Activated CD8-positive, alpha-beta memory T cell treated with anti-CD3 and anti-CD28 coated beads, Interleukin-2, amount 10 ng/mL, durations not matched to agents 7 days and 5 days (primary cell): ENCODE measurements at places on chromosomes 4 and X. TPM values are rescaled to one million over a fixed set of nuclear protein-coding genes. Genes with fewer than 3 reads are reported as not detected.

The EDNRA gene
- not detected for total RNA-seq

The REELD1 gene
- 0.45 TPM for total RNA-seq

The ZNF732 gene
- not detected for total RNA-seq

The DUSP9 gene
- total RNA-seq: not detected

The NUDT10 gene
- total RNA-seq: 0.70 TPM

The WWC2 gene
- 0.20 TPM for total RNA-seq

The MAGED4 gene
- 0.32 TPM for total RNA-seq

GRCh38 chr4:147461161-147461560 lies 19.7 kb upstream of the EDNRA start:
- H3K4me3 ChIP-seq: no peak overlapping the region
- H3K4me1 ChIP-seq: no peaks in the 10 kb centered on the region
- no peaks in the 10 kb centered on the region for H3K27me3 ChIP-seq

- no peak for DNase-seq
- peaks cover 4% of the 10 kb centered on the region for H3K36me3 ChIP-seq
- peaks cover 65% of the 10 kb centered on the region for H3K27me3 ChIP-seq
- no peak overlapping the region for H3K4me3 ChIP-seq
Measured at GRCh38 chr4:84479663-84480062, 19.4 kb downstream of the NKX6-1 start.

GRCh38 chr4:168800926-168801325 lies 209.1 kb downstream of the CBR4 start:
- no peaks in the 10 kb centered on the region for H3K4me1 ChIP-seq
- no peak overlapping the region for H3K27ac ChIP-seq
- H3K4me3 ChIP-seq: no peak overlapping the region
- no peaks in the 10 kb centered on the region for H3K36me3 ChIP-seq
- peaks cover 7% of the 10 kb centered on the region for H3K27me3 ChIP-seq

GRCh38 chr4:174281901-174282300 lies 1.6 kb downstream of the FBXO8 start:
- H3K36me3 ChIP-seq: peaks cover 23% of the 10 kb centered on the region
- no peaks in the 10 kb centered on the region for H3K27me3 ChIP-seq
- H3K4me1 ChIP-seq: peaks cover 53% of the 10 kb centered on the region
- DNase-seq: no peak

GRCh38 chr4:184096561-184097240 lies 121.0 kb downstream of the ENPP6 start:
- H3K27ac ChIP-seq: no peak overlapping the region
- peaks cover 19% of the 10 kb centered on the region for H3K27me3 ChIP-seq
- peak overlapping the region; percentile 44 for H3K4me3 ChIP-seq
- DNase-seq: no peak

- H3K27me3 ChIP-seq: no peaks in the 10 kb centered on the region
- no peak for DNase-seq
- H3K36me3 ChIP-seq: peaks cover 22% of the 10 kb centered on the region
Measured at GRCh38 chr4:88320224-88320779, 35.9 kb upstream of the PPM1K start.

DNA sequence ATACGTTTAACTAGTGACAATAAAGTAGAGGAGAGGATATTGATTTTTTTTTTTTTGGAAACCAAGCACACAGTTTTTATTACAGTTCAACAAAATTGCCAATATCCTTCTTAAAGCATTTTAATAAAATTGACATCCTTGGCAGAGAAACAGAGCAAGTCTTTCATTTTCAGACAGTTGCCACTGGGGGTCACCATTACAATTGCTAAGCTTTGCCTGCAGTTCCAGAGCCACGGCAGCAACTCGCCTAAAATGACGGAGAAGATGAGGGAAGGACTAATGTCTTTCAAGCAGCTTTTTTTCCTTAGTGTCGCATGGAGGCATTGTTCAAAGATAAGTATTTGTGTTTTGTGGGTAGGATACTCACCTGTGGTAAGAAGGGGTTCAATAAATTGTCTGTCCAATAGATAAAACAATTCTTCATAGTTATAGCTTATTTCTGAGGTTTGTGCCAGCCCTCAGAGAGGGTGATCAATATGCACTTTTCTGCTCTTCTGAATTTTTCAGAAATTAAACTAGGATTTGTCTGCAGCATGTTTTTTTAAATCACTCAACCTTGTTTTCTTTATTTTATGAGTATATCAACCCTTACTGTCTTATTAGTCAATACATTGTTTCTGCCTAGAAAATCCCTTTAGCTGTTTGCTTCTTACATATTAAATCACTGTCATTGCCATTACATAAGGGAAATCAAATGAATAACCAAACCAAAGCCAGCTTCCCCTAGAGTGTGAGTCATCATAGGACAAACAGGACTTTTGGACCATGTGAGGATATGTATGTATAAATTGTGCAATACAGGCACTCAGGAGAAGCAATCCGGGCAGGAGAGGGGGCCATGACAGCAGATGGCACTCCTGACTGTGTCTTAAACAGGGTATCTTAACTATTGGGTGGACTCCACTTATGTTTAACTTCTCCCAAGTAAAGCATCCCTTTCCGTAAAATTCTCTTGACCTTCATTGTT lies 508.1 kb upstream of the ARX start:
- no peak overlapping the region for H3K4me3 ChIP-seq
- DNase-seq: no peak
- H3K27me3 ChIP-seq: no peaks in the 10 kb centered on the region
- no peaks in the 10 kb centered on the region for H3K4me1 ChIP-seq
- no peaks in the 10 kb centered on the region for H3K36me3 ChIP-seq

GRCh38 chr4:143369552-143369951 lies 32.9 kb downstream of the GAB1 start:
- H3K36me3 ChIP-seq: no peaks in the 10 kb centered on the region
- no peaks in the 10 kb centered on the region for H3K4me1 ChIP-seq
- DNase-seq: no peak

DNA sequence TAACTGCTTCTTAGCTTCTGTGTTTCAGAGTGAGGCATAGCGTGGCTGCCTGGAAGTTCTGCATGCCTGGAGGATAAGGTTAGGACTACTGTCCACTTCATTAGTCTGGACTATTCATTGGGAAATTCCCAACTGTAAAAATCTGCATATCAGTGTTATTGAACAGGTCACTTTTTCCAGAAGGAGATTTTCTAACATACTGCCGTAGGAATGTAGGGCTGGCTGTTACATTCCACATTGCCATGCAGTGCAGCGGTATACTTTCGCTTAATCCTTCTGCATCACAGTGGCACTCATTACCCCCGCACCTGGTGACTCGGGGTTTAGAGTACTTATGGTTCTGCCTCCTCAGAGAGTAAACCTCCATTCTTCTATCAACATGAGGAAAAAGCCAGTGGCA lies 104.6 kb downstream of the NPFFR2 start:
- no peaks in the 10 kb centered on the region for H3K36me3 ChIP-seq
- H3K27me3 ChIP-seq: no peaks in the 10 kb centered on the region
- no peak overlapping the region for H3K4me3 ChIP-seq
- no peak for DNase-seq
- H3K27ac ChIP-seq: no peak overlapping the region

- H3K36me3 ChIP-seq: peaks cover 70% of the 10 kb centered on the region
- no peak overlapping the region for H3K27ac ChIP-seq
Measured at GRCh38 chr4:80065601-80066000, 7.4 kb downstream of the ANTXR2 start.

DNA sequence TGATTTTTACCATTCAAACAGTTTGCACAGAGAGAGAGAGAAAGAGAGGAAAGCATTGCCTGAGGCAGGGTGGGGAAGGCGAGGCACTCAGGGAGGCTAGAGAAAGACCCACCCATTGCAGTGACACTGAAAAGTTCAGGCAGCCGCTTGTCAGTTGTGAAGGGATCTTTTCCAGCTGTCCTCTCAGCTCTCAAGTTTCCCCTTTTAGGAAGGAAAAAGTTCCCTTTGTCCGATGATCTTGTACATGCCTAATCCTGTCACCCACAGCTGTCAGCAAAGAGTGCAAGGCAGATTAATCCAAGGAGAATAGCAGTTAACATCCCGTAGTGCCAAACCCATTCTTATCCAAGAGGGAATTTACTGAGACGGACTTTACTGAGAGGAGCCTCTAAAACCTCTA lies 255.0 kb downstream of the MAGEB5 start:
- no peaks in the 10 kb centered on the region for H3K27me3 ChIP-seq
- no peak overlapping the region for H3K27ac ChIP-seq
- DNase-seq: no peak
- H3K4me3 ChIP-seq: no peak overlapping the region
- no peaks in the 10 kb centered on the region for H3K4me1 ChIP-seq

- H3K4me3 ChIP-seq: no peak overlapping the region
- no peak overlapping the region for H3K27ac ChIP-seq
- peak; percentile 60 for DNase-seq
- peaks cover 3% of the 10 kb centered on the region for H3K36me3 ChIP-seq
- H3K27me3 ChIP-seq: no peaks in the 10 kb centered on the region
Measured at GRCh38 chr4:244471-244870, 60.8 kb downstream of the ZNF732 start.

GRCh38 chr4:87075876-87076275 lies 141.1 kb downstream of the AFF1 start:
- H3K27me3 ChIP-seq: no peaks in the 10 kb centered on the region
- H3K4me1 ChIP-seq: peaks cover 35% of the 10 kb centered on the region
- no peak overlapping the region for H3K4me3 ChIP-seq
- DNase-seq: no peak
- no peak overlapping the region for H3K27ac ChIP-seq
- peaks cover 5% of the 10 kb centered on the region for H3K36me3 ChIP-seq
